AG20443 (cell line): ENCODE measurements at places on chromosomes 4 and X.

GRCh38 chr4:146255463-146255862 lies 41.1 kb downstream of the REELD1 start:
- DNase-seq, result peak; percentile 66

GRCh38 chr4:136737066-136737465 lies 795.2 kb downstream of the PCDH18 start:
- no peak for DNase-seq

GRCh38 chr4:105057370-105058105 lies 89.1 kb upstream of the TET2 start:
- no peak for DNase-seq

- no peak for DNase-seq
These were observed 69.6 kb upstream of the PCDH18 start for GRCh38 chr4:137601934-137602333.

DNA sequence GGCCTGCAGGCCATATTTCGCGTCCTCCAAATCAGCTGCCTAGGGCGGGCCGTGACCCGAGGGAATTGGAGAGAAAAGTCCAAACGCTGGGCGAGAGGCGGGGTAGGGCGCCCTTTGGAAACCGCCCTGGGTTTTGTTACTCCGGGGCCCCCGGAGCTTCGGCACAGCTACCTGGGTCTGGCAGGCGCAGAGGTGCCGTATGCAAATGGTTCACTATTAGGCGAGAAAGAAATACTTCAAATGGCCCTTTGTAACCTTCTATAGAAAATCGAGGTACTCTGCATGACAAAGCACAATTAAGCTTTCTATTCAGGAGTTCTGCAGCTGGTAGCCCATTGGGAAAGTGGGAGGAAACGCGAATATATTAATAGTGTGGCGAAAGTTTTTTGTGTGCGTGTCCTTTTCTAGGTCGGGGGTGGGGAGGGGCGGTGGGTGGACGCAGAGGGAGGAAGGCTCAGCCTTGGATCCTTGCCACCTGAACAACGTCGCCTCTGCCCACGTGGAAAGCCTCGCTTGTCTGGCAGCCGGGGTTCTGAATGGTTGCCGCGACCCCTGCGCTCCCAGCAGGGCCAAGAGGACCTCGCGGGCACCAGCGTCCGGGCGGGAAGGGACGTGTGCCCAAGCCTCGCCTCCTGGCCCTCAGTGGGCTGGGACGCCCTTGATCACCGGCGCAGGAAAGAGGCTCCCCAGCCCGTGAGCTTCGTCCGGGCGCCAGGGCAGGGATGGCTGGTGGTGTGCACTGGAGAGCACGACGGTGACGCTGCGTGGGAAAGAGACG lies 9.5 kb downstream of the GSX2 start:
- DNase-seq, result no peak

GRCh38 chr4:123870216-123870876 lies 473.8 kb downstream of the SPRY1 start:
- DNase-seq, result no peak

DNA sequence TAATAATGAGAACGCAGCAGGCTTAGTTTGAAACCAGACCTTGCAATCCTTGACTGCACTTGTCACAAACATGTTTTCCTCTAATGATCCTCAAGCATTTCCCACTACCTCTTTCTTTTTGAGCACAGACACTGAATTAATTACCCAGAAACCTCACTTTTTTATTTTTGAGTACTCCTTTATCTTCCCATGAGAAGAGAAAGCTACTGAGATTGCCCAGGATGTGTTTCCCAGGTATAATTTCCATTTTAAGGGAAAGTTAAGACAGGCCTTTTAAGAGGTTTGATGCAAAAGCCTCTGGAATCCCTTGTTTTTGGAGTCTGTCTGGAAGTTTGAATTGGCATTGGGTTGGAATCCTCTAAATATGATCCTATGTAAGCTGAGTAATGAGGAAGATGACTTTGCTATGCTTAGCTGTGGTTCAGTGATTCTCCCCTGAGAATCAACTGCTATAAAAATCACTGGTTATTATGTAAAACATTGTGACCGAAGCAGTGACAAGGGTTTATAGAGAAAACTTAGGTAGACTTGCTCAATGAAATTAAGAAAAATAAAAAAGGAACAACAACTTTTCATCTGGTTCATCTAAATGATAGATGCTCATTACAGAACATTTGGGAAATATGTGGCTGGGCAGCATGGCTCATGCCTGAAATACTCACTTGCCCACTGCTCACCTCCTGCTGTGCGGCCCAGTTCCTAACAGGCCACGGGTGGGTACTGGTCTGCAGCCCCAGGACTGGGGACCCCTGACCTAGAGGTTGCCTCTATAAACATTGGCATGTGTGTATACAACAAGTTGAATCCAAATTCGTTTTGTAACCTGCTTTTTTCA lies 10.8 kb upstream of the RHOH start:
- DNase-seq, result peak; percentile 37

DNA sequence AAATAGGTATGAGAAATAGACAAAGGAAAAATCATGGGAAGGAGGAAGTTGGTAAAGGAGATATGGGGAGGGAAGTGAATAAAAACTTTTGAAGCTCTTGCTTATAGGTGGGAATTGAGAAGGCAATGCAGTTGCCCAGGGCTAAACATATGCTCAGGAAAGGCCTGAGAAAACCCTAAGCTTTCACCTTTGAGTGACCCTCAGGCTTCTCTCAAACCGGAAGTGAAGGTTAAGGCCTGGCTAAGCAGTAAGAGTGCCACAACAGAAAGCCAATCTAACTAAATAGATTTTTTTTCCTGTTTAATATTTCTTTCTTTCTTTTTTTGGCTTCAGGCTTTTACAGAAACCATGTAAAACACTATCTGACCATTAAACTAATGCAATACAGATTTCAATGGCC lies 69.5 kb upstream of the GABRA3 start:
- DNase-seq, result no peak

- no peak for DNase-seq
These were observed 47.2 kb downstream of the FGFBP1 start for GRCh38 chr4:15891312-15891711.

- peak; percentile 56 for DNase-seq
These were observed 59.4 kb downstream of the TSC22D3 start for GRCh38 chrX:107716118-107716684.

DNA sequence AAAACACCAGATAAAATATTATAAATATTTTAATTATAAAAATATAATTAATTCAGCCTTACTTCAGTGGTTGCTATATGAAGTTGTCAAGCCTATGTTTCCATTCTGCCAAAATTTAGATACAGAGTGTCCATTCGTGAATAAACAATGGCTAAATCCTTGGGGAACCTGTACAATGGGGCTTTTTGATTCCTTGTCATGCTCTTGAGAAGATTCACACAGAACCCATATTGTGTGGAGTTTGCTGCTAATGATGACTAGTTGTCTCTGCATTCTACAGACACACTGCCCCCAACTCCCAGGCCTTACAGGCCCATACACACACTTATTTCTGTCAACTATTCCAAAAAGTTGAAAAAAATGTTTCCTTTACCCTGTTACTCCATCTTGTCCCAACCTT lies 33.4 kb upstream of the MAGEC2 start:
- no peak for DNase-seq

- peak; percentile 79 for DNase-seq
These were observed 122.5 kb downstream of the SPATA18 start for GRCh38 chr4:52173470-52174045.

DNA sequence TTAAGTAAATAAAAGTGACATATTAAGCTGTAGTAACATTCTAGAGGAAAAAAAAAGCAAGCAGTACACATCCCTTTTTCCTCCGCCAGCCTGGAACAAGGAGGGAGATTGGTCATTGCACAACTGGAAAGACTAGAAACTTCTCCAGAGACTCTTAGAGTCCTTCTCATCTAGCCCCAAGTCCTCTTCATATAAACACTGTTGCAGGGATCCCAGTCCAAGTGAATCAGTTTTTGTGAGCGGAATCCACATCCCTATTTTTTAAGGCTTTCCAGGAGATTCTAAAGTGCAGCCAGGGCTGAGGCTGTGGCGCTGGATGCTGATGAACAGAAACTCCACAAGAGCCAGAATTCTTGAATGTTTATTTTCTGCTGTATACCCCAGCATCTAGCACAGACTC lies 23.8 kb downstream of the REELD1 start:
- no peak for DNase-seq

DNA sequence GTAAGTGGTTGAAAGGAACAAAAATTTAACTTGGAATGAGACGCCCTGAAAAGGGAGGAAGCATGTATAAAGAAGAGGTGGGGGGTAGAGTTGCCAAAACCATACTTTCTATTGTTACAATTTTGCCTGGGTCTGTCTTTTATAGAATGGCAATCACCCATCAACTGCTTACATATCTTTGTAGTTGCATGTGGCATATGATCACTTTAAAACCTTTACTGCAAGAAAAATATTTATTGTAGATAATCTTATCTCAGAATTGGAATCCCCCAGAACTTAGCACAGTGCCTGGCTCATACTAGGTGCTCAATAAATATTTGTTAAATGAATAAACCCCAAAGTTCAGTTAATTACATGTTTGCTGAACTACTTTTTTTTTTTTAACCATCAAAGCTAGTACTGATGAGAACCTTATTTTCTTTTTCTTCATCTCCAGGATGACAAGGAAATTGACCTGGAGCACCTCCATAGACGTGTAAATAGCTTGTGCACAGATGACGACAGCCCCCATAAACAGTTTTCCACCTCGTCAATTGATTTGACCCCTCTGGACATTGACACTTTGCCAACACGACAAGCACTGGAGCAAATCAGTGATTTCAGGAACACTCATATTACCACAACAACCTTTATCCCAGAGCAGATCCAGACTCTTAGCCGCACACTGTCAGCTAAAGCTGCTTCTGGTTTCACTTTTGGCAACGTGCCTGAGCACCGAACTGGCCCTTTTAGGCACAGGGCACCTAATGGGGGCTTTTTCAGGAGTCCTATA lies 56.7 kb upstream of the ATOH1 start:
- DNase-seq, result no peak

GRCh38 chrX:31436424-31436823 lies 364.6 kb upstream of the FTHL17 start:
- no peak for DNase-seq

- DNase-seq, result no peak
These were observed 17.7 kb downstream of the FOXR2 start for GRCh38 chrX:55640854-55641253.

DNA sequence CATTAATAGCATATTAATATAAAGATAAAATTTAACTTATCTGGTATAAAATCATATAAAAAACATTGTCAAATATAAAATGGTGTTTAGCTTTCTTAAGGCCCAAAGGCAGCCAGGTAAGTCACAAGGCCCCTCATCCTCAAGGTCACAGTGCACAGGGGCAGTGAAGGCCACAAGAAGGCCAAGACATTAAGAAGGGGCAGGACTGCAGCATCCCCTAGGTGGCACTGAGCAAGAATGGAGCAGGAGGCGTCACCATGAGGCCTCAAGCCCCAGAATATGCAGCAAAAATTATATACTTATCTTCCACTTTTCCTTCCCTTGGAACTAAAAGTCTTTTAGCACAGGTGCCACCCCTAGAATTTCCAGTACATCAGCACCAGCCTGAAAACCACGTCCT lies 49.5 kb upstream of the MAGEA8 start:
- DNase-seq, result no peak

DNA sequence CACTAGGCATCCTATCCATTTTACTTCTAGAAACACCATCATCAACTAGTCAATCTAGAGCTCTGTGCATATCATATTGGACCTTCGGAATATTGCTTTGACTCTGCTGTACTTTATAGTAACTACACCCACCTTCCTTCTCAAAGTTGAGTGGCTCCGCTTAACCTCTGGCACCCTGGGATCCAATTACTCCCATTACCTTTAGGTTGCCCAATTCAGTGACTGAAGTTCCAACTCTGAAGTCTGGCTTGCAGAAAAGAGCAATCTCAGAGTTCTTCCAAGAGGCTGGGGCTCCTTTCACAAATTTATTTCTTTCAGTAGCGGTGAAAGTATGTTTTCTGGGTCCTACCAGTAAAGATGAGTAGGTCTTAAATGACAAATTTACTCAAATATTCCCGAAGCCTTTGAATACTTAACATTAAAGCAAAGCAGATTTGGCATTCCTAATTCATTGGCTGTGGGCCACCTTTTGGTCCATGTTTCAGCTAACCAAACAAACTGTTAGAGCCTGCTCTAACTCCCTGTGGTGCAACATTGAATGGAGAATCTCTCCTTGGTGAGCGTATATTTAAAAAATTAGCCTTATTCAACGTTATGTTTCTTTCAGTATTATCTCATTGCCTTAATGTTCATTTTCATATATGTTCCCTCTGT lies 1215.8 kb downstream of the RAPGEF2 start:
- DNase-seq, result no peak

- no peak for DNase-seq
These were observed 25.5 kb downstream of the CDKN2AIP start for GRCh38 chr4:183469936-183470335.

DNA sequence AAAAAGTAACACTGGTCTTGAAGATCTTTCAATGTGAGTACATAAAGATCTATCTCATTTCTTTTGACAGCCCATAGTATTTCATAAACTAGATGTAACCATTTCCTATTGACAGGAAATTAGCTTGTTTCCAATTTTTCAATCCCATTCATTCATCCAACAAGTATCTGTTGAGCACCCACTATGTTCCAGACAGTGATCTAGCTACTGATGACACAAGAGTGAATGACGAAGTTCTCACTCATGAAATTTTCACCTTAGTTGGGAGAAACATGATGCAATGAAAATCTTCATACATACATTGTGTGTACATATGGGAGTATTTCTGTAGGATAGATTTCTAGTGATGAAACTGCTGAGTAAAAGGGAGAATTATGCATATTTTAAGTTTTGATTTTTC lies 1.7 kb downstream of the CD38 start:
- DNase-seq, result no peak

DNA sequence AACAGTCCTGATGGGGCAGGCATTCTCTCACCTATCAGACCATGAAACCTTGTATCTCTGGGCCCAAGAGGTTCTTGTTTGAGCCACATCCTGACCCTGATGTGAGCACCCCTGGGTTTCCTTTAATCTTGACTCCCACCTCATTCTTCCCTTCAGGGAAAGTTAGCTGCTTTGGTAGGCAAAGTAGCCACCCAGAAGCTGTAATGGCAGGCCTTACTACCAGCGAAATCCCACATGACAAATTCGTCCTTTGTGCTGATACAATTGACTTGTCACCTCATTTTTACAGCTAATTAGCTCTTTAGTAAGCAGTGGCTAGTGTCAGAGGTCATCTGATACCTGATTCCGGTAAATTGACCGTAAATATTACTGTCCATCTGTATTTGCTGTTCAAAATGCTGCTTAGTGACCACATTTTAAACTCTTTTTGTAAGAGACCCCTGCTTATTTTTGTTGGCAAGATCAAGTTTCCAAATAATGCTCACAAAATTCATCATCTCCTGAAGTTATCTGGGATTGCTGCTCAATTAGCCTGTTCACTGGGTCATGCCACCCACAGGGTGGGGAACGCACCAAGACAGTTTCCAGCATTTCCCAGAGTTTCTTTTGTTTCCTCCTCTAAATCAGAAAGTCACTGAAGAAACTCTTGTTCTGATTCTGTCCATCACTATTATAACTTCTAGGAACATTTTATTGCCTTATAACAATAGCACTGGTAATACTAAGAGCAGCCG lies 329.7 kb downstream of the GPAT3 start:
- no peak for DNase-seq

- no peak for DNase-seq
These were observed 119.3 kb downstream of the CRLF2 start for GRCh38 chrX:1093121-1093520.

GRCh38 chr4:155241664-155242063 lies 33.2 kb downstream of the NPY2R start:
- DNase-seq, result no peak

- DNase-seq, result peak; percentile 74
These were observed at the start of gene TSC22D3 for GRCh38 chrX:107775734-107776511. TSC22D3 (minus strand) TSS chrX:107775787; CDS start chrX:107775419, 368 bp downstream.
